Stimulated activated CD8-positive, alpha-beta memory T cell treated with anti-CD3 and anti-CD28 coated beads, Interleukin-4, amount 100 ng/mL, for 1 hour (primary cell): ENCODE measurements at places on chromosomes 2 and 18.

DNA sequence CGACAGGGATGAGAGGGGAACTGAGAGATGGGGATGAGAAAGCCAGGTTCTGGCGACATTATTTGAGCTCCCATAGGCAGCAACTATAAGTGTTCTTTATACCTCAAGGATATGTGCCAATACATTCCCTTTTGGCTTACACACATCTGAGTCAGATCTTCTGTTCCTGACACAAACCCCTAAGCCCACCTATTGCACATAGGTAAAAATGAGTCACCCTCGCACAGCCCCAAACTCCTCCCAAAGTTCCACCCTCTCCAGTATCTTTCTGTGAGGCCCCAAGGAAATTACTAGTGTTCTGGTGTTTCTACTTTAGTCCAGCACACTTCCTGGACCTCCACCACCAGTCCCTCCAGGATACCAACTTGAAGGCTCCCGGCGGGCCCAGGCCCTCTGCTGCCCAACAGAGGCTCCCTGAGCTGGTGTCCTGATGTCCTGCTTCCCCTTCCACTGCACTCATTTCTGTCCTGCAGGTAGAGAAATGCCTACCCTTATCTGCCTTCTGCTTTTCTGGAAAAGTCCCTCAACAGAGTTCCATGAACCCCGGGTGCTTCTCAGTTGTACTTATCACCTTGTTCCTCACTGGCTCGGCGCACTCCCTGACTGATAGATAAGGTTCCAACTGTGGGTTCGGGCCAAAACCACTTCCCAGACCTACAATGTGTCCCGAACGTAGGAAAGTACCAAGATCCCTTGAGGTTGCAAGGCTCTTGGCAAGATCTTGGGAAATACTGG is 125.5 kb downstream of the EN1 start:
- no peak for DNase-seq

DNA sequence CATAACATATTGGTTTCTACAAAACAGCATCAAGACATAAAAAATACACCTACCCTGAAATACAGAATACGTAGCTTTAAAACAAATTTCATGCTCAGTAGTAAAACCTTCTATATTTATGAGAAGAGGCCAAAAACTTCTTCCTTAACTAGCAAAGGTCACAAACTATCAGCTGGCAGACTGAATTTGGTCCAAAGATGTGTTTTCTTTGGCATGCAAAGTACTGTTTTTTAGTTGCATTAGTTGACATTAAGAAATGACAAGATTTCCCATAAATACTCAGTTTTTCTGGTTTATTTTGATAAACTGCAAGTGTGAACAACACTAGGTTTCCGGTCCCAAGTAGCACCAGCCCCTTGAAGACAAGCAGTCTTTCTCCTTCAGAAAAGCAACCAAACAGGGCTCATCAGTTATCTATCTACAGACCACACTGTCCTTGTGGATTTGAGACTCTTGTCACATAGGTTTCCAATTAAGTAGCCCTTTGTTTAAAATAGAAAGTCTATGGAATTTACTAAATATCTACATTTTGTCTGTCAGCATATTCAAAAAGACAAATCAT is 35.6 kb downstream of the SLC25A12 start:
- no peak for DNase-seq

GRCh38 chr2:236512902-236513435 is 56.7 kb upstream of the ACKR3 start:
- peak; percentile 21 for DNase-seq

GRCh38 chr2:175170659-175171304 is 2.8 kb upstream of the ATF2 start:
- DNase-seq: no peak

- no peak for DNase-seq
Measured at GRCh38 chr2:162473-163382, 101.1 kb downstream of the SH3YL1 start.
